Eye (tissue), 1 donor: ENCODE measurements at places on chromosomes 5 and 9.

DNA sequence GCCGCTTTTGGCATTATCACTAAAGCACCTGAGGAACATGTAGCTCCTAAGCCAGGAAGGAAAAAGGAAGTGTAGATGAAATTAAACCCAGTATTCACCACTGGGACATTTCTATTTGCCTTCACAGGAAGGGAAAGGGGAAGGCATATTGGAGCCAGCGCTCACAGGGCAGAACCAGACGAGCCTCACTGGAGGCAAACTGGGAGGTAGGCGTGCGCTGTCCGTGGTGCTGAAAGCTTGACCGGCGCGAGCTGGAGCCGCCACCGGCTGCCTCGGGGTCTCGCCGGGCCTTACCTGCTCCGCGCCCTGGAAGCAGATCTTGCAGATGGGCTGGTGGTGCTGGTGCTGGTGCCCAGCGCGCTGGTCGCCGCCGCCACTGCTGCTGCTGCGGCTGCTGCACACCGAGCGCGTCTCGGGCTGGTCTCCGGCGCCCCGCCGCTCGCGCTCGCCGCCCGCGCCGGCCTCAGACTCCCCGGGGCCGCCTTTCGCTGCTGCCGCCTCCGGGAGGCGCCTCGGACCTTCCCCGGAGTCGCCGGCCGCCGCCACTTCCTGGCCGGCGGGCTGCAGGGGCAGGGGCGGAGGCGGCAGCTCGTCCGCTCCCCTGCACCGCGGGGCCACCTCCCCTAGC, 732 bp downstream of the MARCHF11 start:
- peak; percentile 95 for DNase-seq

DNA sequence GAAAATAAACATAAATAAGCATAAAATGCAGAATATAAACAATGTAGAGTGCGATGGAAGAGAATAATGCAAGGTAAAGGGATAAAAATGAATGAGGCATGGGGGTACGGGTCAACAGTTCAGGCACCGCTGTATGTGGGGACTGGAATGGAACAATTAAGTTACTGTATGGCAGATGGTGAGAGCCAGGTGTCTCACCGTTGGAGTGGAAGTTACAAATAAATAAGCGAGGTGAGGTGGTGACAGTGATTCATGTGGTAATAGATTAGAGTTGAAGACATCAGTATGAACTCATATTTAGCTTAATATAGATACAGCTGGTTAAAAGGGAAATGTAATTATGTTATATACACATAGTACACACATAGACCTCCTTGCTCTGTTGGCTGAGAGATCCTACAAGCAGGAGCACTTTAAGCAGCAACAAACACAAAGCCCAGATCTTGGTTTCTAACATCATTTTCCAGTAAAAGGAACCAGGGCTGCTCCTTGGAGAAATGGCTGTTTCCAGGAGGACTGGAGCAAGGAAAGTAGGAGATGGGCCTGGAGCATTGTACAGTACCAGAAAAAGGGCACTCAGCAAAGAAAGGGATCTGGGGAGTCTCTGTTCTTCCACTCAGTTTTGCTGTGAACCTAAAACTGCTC, 2.4 kb upstream of the OMD start:
- DNase-seq: no peak

- DNase-seq: no peak
Measured at GRCh38 chr5:179325296-179326031, 19.8 kb downstream of the ADAMTS2 start.

GRCh38 chr5:126044111-126044668, 379.0 kb upstream of the GRAMD2B start:
- DNase-seq: peak; percentile 84

DNA sequence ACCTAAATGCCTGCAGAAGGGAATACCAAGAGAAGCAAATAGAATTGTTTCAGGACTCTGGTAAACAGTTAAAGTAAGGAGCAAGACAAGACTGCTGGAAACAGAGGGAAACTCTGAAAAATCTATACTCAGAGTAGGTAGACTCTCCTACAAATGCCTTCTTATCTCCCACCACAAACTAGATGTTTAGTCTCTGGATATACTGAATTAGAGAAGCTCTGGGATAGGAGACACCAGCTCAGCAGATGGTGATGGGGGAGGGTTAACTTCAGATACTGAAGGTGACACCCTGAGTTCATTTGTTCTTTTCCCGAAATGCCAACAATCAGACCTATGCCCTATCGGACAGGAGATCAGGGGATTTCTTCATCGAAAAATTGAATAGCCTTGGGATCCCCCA, 54.1 kb upstream of the CHD1 start:
- no peak for DNase-seq

DNA sequence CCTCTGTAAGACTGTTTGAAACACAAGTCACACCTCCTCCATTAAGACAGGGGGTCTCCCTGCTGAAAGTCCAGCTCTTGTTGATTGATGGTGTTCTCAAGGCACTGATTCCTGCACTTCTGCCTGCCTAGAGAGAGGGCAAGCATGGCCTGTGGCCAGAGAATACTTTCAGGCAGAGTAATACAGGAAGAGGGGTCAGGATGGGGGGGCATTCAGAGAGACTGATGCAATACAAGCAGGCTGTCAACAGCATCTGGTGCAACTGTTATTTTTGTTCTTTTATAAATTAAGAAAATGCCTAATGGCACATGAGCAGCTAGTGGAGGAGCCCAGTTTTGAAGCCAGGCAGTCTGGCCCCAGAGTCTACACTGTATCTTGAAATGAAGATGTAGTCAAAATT, 302.2 kb downstream of the DIRAS2 start:
- no peak for DNase-seq

- DNase-seq: no peak
Measured at GRCh38 chr5:2575292-2575691, 176.2 kb downstream of the IRX2 start.

GRCh38 chr5:57028161-57028560, 76.2 kb upstream of the MIER3 start:
- no peak for DNase-seq

DNA sequence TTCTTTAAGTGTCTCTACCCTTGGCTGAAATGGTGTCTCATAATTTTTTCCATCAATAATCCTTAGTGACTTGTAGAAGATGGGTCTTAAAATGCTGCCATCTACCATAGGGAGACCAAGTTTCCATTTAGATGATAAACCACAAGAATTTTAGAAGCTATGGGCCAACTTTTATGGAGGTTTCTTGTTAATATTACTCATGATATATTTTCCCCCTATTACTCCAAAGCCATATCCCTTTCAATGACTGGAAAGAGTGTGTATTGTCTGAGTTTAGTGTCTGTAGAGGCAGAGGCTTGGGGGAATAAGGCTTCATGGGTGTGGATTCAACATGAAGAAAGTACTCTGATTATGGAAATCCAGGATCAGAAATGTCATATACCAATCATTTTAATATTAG, 507.3 kb upstream of the TNC start:
- DNase-seq: no peak

DNA sequence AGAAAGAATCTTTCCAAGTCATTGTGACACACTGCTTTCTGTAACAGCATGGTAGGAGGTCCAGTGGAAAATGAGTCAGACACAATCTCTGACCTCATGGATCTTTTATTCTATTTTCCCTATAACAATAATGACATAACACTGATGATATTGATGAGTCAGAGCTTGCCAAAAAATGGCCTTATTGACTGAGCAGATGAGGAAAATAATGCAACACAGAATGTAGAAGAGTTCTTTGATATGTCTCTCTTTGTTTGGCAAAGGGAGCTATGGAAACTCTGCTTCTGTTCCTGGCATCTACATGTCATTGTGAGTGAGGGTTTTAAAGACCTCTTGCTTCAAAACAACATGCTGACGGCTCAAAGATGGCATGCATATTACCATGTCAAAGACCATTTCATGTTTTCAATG, 443.1 kb upstream of the ZNF608 start:
- no peak for DNase-seq

- no peak for DNase-seq
Measured at GRCh38 chr5:51027271-51027670, 356.0 kb upstream of the ISL1 start.

- no peak for DNase-seq
Measured at GRCh38 chr5:74406844-74407243, 233.7 kb downstream of the ENC1 start.

- DNase-seq: no peak
Measured at GRCh38 chr5:31901807-31902530, 263.0 kb downstream of the PDZD2 start.

DNA sequence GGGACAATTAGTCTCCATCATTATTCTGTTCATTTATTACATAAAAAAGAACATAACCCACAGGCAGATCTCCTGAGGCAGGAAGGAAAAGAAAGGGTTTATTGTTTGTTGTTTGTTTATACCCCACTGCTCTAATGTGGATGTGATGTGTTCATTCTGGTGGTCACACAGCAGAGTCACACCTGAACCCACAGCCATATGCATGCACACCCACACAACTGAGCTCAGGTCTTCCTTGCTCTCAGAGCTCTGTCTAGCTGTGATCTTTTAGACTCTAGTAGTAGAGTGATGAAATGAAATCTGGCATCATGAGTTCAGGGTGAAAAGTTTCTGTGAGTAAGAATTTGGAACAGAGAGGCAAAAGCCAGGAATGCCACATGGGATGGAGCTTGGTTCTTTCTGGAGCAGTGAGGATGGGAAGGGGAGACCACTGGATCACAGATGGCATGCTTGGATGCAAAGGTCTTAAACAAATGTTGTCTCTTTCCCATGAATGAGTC, 227.0 kb downstream of the PAPPA start:
- no peak for DNase-seq

DNA sequence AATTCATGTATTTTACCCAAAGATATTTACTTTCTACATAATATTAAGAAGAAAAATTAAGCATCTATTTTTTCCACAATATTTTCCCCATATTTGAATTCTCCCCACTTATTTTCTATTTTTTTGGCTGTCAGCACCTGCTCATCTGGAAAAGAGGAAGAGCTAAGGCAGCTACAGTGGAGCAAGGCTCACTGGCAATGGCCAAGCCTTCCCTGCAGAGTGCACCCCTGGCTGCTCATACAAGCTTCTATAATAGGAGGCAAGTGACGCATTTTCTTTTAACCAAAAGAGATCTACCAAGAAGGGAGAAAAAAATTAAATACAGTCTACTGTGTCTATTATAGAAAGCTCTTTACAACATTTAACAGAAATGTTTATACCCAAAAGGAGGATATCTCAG, 72.5 kb downstream of the AUH start:
- no peak for DNase-seq

DNA sequence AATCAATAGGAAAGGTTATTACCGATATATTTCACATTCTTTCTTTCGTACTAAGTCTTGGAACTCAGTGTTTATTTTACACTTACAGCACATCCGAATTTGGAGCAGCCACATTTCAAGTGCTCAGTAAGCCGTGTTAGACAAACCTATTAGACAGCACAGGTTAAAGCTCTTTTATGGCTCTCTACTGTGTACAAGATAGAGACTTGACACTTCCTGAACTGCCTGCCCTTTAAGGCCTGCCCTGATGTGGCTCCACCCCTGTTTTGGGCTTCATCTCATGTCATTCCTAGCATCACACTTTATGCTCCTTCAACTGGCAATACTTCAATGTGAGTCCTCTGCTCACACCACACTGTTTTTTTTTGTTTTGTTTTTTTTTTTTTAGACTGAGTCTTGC, 23.5 kb upstream of the SUSD1 start:
- DNase-seq: no peak

GRCh38 chr9:73178044-73178443, 26.4 kb downstream of the ANXA1 start:
- DNase-seq: no peak
